Activated T-helper 9 cell treated with anti-CD3 and anti-CD28 coated beads, Interleukin-2, amount 50 U/mL, for 16 hours (primary cell): ENCODE measurements at places on chromosomes 16 and 17.

- DNase-seq: no peak
These were observed 5.0 kb upstream of the CDH13 start for GRCh38 chr16:82621781-82622180.

DNA sequence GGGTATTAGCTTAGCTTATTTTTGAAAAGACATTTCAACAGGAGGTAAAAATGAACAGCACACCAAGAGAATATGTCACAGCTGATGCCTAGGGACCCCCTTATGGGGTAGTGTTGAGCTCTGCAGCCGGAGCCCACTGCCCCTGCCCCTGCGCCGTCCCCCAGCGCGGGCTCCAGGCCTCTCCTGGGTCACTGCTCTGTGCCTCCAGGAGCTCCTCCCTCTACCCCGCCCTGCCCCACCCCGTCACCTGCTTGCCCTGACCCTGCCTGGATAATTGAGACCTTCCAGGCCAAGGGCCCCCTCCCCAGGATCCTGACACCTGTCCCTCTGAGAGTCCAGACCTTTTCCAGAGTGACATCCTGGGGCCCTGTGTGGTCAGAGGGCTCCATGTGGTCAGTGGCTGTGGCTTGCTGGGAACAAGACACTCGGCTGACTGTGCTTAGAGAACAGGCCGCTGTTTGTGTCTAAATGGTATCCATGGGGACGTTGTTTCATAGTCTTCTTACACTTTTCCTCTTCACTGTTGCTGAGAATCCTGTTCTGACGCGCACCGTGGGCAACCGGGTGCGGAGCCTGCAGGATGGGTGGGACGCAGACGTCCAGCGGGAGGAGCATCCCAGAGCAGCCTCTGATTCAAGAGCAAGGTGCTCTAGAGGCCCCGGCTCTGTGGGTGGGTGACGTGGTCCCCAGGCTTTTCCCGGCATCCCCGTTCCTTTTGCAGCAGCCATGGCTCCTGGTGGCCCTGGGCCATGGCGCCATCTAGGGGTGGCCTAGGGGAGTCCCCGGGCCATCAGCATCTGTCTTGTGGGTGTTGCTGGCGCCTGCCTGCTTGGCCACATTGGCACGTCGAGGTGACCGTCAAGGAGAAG lies 20.0 kb upstream of the WFIKKN1 start:
- DNase-seq: peak; percentile 44

GRCh38 chr17:39027455-39028035 lies 60.3 kb upstream of the FBXO47 start:
- no peak for DNase-seq

DNA sequence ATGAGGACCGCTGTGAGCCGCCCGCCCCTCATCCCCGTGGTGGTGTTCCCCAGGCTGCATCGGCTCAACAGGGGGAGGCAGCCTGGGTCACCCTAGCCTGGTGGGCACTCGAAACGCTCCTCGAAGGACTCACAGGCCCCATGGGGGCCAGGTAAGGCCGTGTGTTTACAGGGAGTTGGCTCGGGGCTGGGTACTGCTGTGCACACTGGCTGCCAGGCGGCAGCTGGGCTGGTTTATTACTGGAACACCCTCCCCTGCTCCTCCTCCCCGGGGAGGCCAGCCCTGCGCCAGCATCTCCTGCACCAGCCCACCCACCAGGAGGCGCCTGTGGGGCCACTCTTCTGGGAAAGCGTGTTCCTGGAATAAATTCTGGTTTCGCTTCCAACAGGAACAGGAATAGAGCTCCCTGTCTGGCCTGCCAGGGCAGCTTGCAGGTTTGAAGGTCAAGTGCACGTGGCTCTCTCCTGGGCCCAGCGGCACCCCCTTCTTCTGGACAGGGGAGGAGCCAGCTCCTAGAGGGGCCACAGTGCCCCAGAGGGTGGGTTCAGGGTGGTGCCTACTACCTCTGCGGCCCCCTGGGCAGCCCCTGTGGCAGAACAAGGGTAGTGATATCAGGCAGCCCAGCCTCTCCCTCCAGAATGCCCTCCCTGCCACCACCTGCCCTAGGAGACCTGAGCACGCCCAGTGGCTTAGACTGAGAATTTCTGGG lies 11.3 kb downstream of the MCRIP1 start:
- DNase-seq: no peak

GRCh38 chr16:48109475-48109874 lies 46.3 kb downstream of the ABCC12 start:
- no peak for DNase-seq

- DNase-seq: no peak
These were observed 114.2 kb upstream of the CACNG3 start for GRCh38 chr16:24141917-24142316.

DNA sequence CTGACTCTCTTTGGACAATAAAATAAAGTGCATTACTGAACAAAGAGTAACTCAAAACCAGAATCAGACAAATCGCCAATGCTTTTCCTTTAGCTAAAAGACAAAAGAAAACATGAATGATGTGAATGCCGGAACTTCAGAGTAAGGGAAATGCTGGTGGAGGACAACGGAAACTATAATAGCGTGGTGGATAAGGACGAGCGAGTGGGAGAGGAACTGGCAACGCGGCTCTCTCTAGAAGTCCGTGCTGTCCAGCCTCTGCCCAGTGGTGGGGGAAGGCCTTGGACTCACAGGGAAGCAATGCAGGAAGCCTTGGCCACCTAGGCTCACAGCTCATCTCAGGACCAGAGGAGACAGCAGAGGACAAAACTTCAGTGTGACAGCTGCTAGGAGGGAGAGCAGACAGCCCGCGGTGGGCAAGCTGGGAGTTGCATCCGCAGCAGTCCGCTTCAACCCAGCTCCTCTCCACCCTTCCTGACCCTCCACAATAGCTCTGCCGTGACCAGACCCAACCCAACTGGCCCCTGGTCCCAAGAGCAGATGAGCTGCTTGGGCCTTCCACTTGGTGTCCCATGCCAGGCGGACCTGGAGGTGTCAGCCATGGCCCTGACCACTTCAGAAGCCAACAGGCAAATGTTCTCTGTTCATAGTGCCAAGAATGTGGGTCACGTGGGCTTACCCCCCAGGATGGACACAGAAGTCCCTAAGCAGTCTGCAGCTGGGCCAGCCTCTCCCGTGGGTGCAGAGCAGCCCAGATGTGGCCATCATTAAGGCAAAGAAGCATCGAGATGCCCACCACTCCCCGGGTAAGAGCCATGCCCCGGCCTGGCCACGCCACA lies 5.3 kb upstream of the FAAP100 start:
- no peak for DNase-seq

DNA sequence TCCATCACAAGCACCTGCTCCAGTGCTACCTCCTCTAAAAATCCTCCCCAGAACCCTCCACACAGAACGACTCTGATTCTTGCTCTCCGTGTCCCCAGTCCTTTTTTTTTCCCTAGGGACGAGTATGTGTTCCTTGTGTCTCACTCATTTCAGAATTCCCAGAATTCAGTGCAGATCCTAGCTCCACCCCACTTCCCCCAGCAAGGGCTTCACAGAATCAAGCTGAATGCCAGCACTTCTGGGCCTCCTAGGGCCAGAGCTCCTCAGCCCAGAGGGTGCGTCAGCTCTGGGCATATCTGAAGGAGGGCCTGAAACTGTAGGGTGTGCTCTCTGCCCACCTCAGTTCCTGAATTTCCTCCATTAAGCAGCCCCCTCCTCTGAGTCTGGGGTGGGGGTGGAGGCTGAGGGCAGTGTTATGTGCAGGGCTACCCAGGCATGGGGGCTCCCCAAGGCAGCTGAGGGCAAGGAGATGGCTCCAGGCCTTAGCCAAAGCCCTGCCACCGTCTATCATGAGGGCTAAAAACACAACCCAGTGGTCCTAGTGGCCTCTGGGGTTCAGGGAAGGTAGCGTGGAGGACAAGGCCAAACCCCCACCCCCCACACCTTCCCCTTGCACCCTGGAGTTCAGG lies 6.5 kb downstream of the UNC119 start:
- DNase-seq: no peak
